Osteocyte (in vitro differentiated cells): ENCODE measurements at places on chromosomes 7 and 10. TPM values are rescaled to one million over a fixed set of nuclear protein-coding genes. Genes with fewer than 3 reads are reported as not detected.

The TMEM184A gene
- total RNA-seq, result 0.27 and 0.29 TPM in 2 replicates

The FGL2 gene
- total RNA-seq, result 0.08 and 0.16 TPM in 2 replicates

The IDI2 gene
- not detected in 2 replicates for total RNA-seq

The NT5C2 gene
- total RNA-seq, result 64.0 and 68.2 TPM in 2 replicates

The FOXI2 gene
- not detected in 2 replicates for total RNA-seq

The CRPPA gene
- total RNA-seq, result 2.6 and 3.3 TPM in 2 replicates

The SPAM1 gene
- total RNA-seq, result not detected in 2 replicates

The CCDC186 gene
- 18.2 and 23.8 TPM in 2 replicates for total RNA-seq

The CYP3A4 gene
- not detected in 2 replicates for total RNA-seq

The GBX1 gene
- not detected in 2 replicates for total RNA-seq

The CYP2C19 gene
- total RNA-seq, result not detected in 2 replicates

The LEP gene
- total RNA-seq, result not detected in 2 replicates

The PTPRE gene
- 1.2 and 1.3 TPM in 2 replicates for total RNA-seq

The NPFFR1 gene
- total RNA-seq, result not detected in 2 replicates

The MRPS24 gene
- total RNA-seq, result 90.5 and 90.7 TPM in 2 replicates

The FAM180A gene
- 0.24 and 0.34 TPM in 2 replicates for total RNA-seq

The AOAH gene
- not detected in 2 replicates for total RNA-seq

The PDE1C gene
- 187 and 193 TPM in 2 replicates for total RNA-seq

The CREB5 gene
- total RNA-seq, result 6.5 and 7.5 TPM in 2 replicates

The CPA2 gene
- not detected in 2 replicates for total RNA-seq

The NPSR1 gene
- total RNA-seq, result not detected in 2 replicates

The TMEM229A gene
- total RNA-seq, result not detected in 2 replicates

The TASOR2 gene
- 59.6 and 67.0 TPM in 2 replicates for total RNA-seq
